ENCODE measurements at places on chromosomes 3 and 15.
A peak's percentile ranks its signal among the peaks of the same experiment; 100 is the strongest.

DNA sequence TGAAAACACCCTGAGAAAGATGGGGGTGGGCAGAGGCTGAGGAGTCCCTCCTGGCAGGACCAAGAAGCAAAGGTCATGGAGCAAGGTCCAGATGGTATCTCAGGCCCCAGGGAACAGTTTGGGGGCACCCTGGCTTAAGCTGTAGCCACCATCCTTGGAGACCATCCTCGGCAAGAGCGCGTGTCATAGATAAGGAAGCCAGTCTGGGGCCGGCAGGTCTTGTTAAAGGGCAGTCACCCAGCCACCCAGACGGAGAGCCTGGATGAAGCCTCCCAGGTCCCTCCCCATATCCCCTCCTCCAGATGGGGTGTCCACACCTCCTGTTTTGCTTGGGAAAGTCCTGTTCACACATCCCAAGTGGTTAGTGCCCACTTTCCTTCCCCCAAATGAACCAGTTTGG, 191.1 kb downstream of the KLF13 start:
- no peak overlapping the region for H3K27ac ChIP-seq
- peaks cover 7% of the 10 kb centered on the region for H3K27me3 ChIP-seq
- no peak overlapping the region for H3K4me3 ChIP-seq
- no peaks in the 10 kb centered on the region for H3K4me1 ChIP-seq
- H3K36me3 ChIP-seq = no peaks in the 10 kb centered on the region

DNA sequence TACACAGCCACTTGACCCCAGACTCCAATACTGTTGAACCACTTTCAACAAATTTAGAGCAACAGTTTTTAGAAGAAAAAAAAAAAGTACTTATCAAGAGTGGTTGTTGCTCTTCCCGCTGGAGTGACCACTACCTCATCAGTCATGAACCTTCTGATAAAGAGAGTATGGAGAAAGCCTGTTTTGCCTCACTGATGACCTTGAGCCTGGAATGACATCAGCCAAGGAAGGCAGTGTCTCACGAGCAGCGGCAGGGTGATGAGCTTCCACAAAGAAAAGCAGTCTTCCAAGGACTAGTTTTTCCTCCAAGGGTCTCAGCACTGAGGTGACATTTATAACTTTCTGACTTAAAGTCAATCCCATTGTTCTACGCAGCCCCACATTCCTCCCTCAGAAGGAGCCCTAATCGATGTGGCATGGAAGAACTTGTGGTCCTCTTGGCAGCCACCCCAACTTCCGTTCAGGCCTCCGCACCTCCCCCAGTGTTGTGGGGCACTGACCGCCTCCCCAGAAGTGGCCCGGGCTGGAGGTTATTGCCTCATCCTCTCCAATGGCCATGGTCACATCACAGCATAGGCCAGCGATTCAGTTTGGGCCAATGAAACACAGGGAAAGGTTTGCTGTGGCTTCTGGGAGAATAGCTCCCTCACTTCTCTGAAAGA, 1.8 kb upstream of the CYP11A1 start:
- H3K4me3 ChIP-seq = no peak overlapping the region
- no peak for DNase-seq
- H3K36me3 ChIP-seq = no peaks in the 10 kb centered on the region
- H3K27ac ChIP-seq = no peak overlapping the region

DNA sequence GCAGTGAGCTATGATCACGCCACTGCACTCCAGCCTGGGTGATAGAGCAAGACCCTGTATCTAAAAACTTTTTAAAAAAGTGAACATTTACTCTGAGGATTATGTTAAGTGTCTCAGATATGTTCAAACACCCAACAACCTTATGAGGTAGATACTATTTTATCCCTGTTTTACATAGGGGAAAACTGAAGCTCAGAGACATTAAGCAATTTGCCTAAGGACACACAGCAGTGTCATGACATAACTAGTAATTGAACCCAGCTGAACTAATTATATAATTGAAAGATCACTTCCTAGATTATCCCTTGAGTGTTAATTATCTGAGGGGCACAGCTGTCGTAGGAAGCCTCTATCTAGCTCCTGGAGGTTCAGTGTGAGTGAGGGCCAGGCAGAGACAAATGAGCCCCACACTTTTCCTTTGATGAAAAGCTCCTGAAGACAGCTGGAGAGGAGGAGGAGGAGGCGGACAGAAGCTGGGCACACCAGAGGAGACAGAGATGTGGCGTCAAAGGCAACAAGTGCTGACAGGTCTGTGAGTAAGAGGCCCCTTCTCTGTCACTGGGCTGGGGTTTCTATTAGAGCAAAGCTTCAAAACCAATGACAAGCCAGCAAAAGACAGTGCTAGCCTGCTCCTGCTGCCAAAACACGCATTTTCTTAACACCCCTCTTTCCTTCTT, 20.5 kb downstream of the TRH start:
- DNase-seq = no peak
- H3K27me3 ChIP-seq = peaks cover 26% of the 10 kb centered on the region
- H3K27ac ChIP-seq = no peak overlapping the region
- H3K4me3 ChIP-seq = no peak overlapping the region
- no peaks in the 10 kb centered on the region for H3K4me1 ChIP-seq

DNA sequence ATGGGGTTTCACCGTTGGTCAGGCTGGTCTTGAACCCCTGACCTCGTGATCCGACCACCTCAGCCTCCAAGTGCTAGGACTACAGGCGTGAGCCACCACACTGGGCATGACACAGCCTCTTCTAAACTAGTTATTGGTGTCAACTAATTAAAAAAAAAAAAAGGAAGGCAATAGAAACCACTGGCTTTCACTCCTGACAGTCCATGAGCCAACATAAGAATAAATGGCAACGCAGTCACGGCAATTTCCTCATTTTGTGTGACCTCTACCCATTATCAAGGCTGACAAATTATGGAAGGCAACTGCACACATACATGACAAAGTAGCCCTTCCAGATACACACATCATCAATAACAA, 5.9 kb downstream of the ARHGEF3 start:
- no peaks in the 10 kb centered on the region for H3K36me3 ChIP-seq
- H3K4me1 ChIP-seq = peaks cover 23% of the 10 kb centered on the region
- no peak overlapping the region for H3K27ac ChIP-seq
- DNase-seq = no peak

DNA sequence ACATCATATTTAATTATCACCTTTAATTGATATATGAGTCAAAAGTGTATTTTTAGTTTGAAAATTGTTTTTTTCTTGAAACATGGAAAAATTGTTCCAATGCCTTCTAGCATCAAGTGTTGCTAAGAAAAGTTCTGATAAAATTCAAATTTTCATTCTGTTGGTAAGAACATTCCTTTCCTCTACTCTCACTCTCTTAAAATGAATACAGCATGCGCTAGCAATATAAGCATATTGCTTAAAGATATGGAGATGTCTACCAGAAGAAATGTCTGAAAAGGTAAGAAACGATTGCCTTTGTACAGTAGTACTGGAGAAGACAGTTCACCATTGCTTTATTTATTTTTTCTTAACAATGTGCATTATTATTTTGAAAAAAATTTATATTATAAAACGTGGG, 17.6 kb upstream of the ZBTB38 start:
- no peak for DNase-seq
- H3K36me3 ChIP-seq = no peaks in the 10 kb centered on the region
- H3K4me3 ChIP-seq = no peak overlapping the region
- H3K4me1 ChIP-seq = no peaks in the 10 kb centered on the region
- H3K27me3 ChIP-seq = no peaks in the 10 kb centered on the region
- no peak overlapping the region for H3K27ac ChIP-seq

DNA sequence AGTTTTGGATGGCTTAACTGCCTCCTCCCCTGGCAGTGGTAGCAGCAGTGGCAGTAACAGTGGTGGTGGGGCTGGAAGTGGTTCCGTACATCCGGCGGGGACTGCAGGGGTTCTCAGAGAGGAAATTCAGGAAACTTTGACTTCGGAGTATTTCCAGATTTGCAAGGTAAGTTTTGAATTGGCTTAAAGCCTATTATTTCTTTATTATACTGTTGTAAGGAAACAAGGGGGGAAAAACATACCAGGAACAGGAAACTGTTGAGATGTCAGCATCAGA, 1.5 kb downstream of the STXBP5L start:
- H3K4me3 ChIP-seq = no peak overlapping the region
- H3K27me3 ChIP-seq = peaks cover 89% of the 10 kb centered on the region
- H3K27ac ChIP-seq = no peak overlapping the region

- H3K4me3 ChIP-seq = no peak overlapping the region
- H3K27ac ChIP-seq = no peak overlapping the region
- peaks cover 23% of the 10 kb centered on the region for H3K36me3 ChIP-seq
- no peaks in the 10 kb centered on the region for H3K27me3 ChIP-seq
- peak; percentile 43 for DNase-seq
- H3K4me1 ChIP-seq = no peaks in the 10 kb centered on the region
Observed at GRCh38 chr3:172379372-172379771, 68.9 kb downstream of the GHSR start.

DNA sequence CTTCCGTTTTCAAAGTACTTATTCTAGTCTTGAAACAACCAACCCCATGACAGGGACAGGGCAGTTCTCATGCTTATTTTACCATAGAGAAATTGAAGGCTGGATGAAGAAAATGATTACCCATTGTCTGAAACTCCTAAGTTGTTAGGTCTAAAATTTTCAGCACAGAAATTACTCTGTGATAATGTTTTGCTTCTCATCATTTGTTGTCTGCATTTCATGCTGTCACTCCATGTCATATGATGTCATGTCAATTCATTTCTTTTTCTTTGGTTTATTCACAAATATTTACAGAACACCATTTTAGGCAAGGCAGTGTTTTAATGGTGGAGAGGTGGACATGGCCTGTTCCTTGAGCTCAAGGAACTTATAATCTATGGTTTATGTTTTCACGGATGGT, 98.2 kb upstream of the RASGRP1 start:
- no peak overlapping the region for H3K27ac ChIP-seq
- H3K4me1 ChIP-seq = no peaks in the 10 kb centered on the region
- no peak for DNase-seq
- no peaks in the 10 kb centered on the region for H3K36me3 ChIP-seq

DNA sequence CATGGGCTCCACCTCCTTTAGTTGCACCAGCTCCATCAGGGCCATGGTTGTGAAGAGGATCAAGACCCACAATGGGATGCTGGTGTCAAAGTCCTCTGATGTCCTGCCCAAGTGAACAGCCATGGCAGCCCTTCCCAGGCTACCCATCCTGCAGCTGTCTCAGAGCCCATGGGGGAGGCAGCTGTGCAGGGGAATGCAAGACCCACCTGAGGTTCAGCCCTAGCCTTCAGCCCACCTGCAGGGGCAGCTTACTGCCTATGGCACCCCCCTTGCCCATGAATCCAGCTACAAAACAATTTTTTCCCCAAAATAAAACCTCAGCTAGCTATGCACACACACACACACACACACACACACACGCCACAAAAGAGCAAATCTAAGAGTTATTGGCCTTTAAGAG, 48.2 kb upstream of the POU1F1 start:
- no peak for DNase-seq
- H3K4me3 ChIP-seq = no peak overlapping the region
- no peak overlapping the region for H3K27ac ChIP-seq
- H3K36me3 ChIP-seq = no peaks in the 10 kb centered on the region
- H3K27me3 ChIP-seq = no peaks in the 10 kb centered on the region

- H3K4me3 ChIP-seq = peak within 1 kb of the TSS; percentile 74
- H3K4me1 ChIP-seq = peaks cover 55% of the 10 kb centered on the region
- no peak within 1 kb of the TSS for H3K27ac ChIP-seq
Observed at GRCh38 chr3:195907934-195908693, at the start of gene TNK2. Gene TNK2, minus strand, starts transcription at chr3:195908551. Its CDS starts 19,963 bp downstream, at chr3:195888588.

- no peak for DNase-seq
- no peak overlapping the region for H3K4me3 ChIP-seq
- no peak overlapping the region for H3K27ac ChIP-seq
- no peaks in the 10 kb centered on the region for H3K36me3 ChIP-seq
Observed at GRCh38 chr3:63471781-63472180, 180.7 kb upstream of the SNTN start.

GRCh38 chr3:177330779-177331178, 133.5 kb upstream of the TBL1XR1 start:
- no peak overlapping the region for H3K4me3 ChIP-seq
- H3K27me3 ChIP-seq = no peaks in the 10 kb centered on the region
- DNase-seq = no peak
- H3K36me3 ChIP-seq = no peaks in the 10 kb centered on the region
- peaks cover 5% of the 10 kb centered on the region for H3K4me1 ChIP-seq

DNA sequence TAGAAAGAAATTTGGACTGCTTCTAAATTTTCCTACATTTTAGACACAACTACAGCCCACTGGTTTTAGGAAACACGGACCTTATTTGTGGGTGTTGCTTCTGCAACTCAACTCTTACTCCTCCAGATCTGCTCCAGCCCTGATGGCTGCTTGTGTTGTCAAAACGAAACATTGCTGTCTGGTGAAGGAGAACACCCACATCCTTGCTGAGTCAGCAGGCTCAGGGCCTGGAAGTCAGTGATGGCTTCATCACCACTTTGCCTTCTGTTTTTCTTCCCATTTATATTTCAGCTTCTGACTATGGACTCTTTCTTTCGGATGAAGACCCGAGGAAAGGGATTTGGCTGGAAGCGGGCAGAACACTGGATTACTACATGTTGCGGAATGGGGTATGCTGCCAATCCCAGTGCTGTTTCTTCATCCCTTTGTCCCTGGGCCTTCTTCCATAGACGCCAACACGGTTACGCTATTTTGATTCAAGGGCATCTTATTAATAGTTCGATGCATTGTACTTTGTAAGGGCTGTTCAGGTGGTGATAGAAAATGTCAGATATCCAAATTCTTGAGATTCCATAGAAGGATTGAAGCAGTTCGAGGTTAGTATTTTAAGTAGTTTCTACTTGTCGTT, 392.6 kb upstream of the TPM1 start:
- H3K27me3 ChIP-seq = no peaks in the 10 kb centered on the region
- no peak for DNase-seq
- no peaks in the 10 kb centered on the region for H3K36me3 ChIP-seq
- no peak overlapping the region for H3K27ac ChIP-seq
- peaks cover 17% of the 10 kb centered on the region for H3K4me1 ChIP-seq
- H3K4me3 ChIP-seq = no peak overlapping the region

GRCh38 chr15:97875513-97876280, 84.8 kb upstream of the ARRDC4 start:
- no peak for DNase-seq
- no peak overlapping the region for H3K27ac ChIP-seq
- peaks cover 10% of the 10 kb centered on the region for H3K27me3 ChIP-seq

GRCh38 chr3:127446756-127447155, 143.8 kb downstream of the TPRA1 start:
- no peaks in the 10 kb centered on the region for H3K27me3 ChIP-seq
- H3K36me3 ChIP-seq = no peaks in the 10 kb centered on the region
- no peaks in the 10 kb centered on the region for H3K4me1 ChIP-seq
- DNase-seq = no peak

GRCh38 chr3:158918008-158918407, 116.2 kb downstream of the MFSD1 start:
- no peaks in the 10 kb centered on the region for H3K36me3 ChIP-seq
- DNase-seq = peak; percentile 68
- no peak overlapping the region for H3K27ac ChIP-seq
- H3K4me1 ChIP-seq = peaks cover 3% of the 10 kb centered on the region
- H3K27me3 ChIP-seq = no peaks in the 10 kb centered on the region

GRCh38 chr3:118628704-118629341, 405.8 kb downstream of the IGSF11 start:
- DNase-seq = peak; percentile 77
- no peaks in the 10 kb centered on the region for H3K4me1 ChIP-seq
- no peaks in the 10 kb centered on the region for H3K27me3 ChIP-seq
- H3K36me3 ChIP-seq = no peaks in the 10 kb centered on the region
- no peak overlapping the region for H3K4me3 ChIP-seq

- H3K4me3 ChIP-seq = no peak overlapping the region
- peaks cover 4% of the 10 kb centered on the region for H3K36me3 ChIP-seq
- H3K27ac ChIP-seq = no peak overlapping the region
- no peaks in the 10 kb centered on the region for H3K27me3 ChIP-seq
- no peaks in the 10 kb centered on the region for H3K4me1 ChIP-seq
Observed at GRCh38 chr3:52882377-52882776, 15.0 kb downstream of the STIMATE start.

Measured in PC-3 (cell line).